ENCODE measurements at places on chromosomes 7 and 10.
A peak's percentile ranks its signal among the peaks of the same experiment; 100 is the strongest.

DNA sequence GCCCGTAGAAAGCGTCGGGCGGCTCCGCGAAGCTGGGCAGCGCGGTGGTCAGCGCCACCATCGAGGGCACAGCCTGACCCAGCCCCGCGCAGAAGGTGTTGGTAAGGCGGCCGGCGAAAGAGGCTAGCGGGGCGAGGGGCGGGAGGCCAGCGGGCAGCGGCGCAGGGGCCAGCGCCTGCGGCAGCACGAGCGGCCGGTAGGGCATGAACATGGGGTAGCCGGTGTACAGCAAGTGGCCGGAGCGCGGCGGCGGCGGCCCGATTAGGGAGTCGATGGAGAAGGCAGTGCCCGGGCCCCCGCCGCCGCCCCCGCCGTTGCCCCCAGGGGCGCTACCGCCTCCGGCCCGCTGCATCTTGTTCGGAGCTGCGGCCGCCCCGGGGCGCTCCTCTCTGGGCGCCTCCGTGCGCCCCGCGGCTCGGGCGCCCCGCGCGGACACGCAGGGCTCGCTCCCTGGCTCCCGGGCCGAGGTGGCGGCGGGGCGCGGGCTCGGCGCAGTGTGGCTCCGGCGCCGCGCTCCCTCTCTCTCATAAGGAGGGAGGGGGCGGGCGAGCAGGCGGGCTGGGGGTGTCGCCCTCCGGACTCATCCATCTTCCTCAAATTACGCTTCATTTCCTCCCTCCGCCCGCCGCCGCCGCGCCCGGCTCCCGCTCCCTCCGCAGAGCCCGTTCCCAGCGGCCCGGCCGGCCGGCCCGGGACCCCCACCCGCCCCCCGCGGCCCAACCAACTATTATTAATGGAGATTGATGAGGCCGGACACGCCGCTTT, at the start of gene GBX1:
TSS of gene GBX1 (minus strand) at position 498 of the 765 bp plus-strand sequence. CDS start at position 352, 146 bp downstream.
- peak; percentile 76 for DNase-seq

DNA sequence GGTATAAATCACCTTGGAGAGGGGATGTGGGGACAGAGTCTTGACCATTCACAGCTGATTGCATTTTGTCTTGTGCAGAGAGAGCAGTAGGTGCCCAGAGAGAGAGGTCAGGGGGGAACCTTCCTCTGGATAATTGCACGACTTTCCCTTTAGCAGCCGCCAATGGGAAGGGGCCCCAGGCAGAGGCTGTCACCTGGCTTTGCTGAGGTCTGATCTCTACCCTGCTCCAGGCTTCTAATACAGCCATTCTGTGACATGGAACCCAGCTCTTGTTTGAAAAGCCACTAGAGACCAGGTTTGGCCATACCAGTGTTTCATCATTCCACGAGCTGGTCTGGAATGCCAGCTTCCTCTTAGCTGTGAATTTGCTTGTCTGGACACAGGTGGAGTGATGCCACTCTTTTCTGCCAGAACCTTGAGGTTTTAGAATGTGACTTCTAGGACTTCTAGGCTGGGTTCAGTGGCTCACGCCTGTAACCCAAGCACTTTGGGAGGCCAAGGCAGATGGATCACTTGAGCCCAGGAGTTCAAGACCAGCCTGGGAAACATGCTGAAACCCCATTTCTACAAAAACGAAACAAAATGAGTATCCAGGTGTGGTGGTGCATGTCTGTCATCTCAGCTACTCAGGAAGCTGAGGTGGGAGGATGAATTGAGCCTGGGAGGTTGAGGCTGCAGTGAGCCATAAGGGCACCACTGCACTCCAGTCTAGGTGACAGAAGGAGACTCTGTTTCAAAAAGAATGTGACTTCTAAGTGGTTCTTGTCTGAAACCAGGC, 159.9 kb downstream of the CAMK1D start:
- no peak for DNase-seq

GRCh38 chr7:151924508-151924907, 31.7 kb upstream of the GALNTL5 start:
- DNase-seq, result no peak

GRCh38 chr7:33597181-33597580, 308.2 kb upstream of the BMPER start:
- DNase-seq, result no peak

GRCh38 chr10:14129770-14130169, 201.0 kb downstream of the FRMD4A start:
- DNase-seq, result no peak

DNA sequence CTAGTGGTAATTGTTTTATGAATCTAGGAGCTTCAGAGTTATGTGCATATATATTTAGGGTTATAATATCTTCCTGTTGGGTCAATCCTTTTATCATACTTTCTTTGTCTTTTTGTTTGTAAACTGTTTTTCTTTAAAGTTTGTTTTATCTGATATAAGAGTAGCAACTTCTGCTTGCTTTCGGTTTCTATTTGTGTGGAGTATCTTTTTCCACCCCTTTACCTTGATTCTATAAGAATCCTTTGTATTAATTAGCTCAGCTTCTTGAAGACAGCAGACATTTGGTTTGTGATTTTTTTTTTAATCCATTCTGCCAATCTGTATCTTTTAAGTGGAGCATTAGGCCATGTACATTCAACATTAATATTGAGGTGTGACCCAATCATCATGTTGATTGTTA, 9.3 kb downstream of the CASP7 start:
- DNase-seq, result no peak

- no peak for DNase-seq
Measured at GRCh38 chr10:74821501-74821900, 4.9 kb upstream of the KAT6B start.
